ENCODE measurements at places on chromosomes 5 and 9.

GRCh38 chr5:109964136-109964535, 274.4 kb downstream of the MAN2A1 start:
- DNase-seq: no peak

DNA sequence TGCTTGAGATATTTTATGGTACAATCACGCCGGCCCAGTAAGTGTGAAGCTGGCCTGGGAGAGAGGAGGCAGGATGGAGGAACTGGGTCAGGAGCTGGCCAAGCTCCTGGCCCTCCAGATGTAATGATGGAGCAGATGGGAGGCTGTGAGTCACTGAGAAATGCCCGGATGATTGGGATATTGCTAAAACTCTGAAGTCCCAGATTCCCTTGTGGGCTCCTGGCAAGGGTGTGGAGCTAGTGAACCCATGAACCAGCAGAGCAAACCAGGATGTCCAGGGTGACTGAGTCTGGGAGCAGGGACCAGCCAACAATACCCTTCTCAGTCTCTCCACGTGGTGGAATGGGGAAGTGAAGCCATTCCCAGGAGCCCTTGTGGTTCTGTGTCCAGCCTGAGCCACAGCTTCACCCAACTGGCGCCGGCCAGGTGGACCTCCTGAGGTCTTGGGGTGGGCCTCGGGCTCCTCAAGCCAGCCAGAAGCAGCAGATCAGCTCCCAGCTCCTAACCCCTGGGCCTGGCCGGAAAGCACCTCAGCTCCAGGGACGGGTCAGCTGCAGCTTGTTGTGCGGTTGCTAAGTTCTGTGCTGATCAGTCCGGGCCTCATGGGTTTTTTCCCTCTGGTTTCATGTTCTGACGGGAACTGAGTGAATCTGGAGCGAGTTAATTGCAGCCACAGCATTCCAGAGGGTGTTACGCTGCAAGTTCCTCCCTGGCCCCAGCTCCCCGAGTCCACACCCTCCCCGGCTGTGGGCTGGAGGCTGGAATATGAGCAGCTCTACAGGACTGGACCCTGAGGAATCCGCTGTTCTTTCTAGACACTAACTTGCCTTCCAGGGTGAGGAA, 37.6 kb downstream of the DUSP1 start:
- DNase-seq: peak; percentile 63

DNA sequence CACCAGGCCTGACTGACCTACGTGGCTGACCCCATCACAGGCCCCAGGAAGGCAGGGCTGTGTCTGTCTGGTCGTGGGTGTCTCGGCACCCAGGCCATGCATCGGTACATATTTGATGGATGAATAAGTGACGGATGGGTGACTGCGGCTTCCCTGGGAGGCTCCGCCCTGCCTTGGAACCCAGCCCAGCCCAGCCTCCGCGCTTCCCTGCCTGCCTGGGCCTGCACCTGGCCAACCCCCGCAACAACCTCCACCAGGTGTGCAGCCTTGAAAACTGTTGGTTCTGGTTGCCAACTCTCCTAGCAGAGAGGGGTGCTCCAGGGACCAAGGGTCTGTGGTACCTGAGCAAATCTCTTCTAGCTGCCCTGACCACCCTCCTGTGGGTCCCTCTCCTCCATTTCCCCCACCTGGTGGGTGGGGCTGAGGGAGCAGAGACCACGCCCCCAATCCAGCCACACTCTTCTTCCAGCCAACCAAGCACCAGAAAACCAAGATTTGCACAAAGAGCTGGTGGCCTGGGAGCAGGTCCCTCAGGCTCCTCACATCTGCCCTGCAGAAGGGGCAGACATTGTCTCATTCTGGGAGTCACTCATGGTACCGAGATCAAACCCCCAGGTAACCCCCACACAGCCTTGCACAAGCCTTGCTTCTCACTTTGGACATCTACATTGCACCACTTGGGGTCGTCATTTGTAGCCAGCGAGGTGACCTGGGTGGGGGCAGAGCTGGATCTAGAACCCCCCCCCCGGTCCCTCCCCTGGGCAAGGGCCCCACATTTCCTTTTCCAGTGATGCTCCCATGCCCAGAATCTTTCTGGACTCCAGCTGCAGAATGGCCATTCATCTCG, 100.6 kb upstream of the IER5L start:
- peak; percentile 57 for DNase-seq

DNA sequence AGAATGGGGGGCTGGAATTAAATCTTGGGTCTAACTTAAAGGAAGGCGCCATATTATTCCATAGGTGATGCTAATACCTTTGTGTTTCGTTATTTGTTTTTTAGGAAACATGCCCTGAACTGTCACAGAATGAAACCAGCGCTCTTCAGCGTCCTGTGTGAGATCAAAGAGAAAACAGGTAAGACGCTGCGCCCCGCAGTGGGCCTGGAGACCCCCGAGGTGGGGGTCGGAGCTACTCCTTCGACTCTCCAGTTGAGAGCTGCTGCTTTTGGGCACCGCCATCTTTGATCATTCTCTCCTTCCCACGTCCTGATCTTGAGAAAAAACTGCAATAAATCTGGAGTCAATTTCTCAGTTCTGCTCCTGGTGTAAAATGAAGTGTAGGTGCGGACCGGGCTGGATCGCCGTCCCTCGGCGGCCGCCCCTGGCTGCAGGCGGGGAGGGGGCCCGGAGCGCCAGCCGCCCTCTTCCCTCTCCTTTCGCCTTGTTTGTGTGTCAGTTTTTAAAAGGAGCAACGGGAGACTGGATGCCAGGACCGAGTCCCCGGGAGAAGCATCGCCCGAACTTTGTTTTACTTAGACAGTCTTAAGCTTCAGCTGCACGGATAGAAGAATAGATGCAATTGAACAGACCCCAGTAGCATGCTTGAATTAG, 1.4 kb downstream of the PBX3 start:
- peak; percentile 75 for DNase-seq

DNA sequence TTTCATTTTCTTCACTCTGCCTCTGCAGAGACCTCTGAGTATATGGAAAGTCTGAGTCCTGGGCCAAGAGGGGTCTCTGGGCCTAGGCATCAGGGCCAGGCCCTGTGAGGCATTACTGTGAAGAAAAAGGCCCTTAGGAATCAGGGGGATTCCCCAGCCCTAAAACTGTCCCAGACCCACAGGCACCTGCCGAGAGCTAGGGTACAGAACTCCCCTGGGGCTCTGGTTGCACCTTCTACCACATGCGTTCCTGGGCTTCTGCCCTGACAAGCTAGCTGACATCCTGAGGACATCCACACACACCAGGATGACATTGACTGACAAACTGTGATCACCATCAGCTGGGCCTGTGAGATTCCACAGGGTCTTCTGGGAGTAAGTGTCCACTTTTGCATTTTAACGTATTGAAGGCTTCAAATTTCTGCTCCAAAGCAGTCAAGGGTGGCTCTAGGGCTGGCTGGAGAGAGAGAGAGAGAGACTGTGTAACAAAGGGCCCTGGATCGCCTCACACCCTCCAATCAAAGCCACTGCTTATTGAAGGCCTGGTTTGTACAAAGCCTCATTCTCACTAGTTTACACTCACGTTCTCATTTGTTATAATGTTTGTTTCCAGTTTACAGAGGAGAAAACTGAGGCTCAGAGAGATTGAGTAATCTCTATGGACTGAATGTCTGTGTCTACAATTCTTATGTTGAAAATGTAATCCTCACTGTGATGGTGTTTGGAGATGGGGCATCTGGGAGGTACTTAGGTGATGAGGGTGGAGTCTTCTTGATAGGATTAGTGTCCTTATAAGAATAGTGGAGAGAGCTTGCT, 45.1 kb downstream of the TGFBI start:
- DNase-seq: no peak

DNA sequence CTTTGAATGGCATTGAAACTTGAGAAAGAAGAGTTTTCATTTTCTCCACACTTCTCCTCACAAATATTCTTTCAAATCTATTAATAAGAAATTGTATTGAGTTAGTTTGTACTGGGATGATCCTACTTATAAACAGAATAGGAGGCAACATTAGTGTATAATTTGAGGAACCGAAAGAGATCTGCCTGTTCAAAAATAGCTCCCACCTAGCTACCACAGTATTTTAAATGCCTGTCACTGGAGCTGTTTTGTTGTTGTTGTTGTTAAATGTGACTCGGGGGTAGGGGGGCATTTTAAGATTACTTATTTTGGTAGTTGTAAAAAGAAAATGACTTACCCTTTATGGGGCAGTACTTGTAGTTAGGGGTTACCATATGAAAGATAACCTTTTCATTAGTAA, 20.1 kb upstream of the HAPLN1 start:
- no peak for DNase-seq

GRCh38 chr5:177378884-177379883, 5.0 kb upstream of the SLC34A1 start:
- no peak for DNase-seq

DNA sequence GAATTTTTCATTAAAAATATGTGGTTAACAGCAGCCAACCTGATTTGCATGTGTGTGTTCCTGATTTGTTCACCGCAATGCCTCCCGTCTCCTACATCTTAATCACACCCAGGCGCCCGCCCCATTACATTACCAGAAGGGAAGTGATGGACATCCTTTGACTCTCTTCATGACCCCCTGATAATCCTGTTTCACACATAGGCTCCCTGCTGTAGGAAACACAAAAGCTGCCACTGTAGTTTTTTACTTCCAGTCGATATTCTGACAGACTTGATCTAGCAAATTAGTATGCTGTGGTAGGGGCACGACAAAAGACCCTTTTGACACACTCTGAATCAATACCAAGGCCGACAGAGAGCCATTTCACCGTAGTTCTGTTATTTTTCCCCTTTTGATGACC, 287.8 kb upstream of the ISL1 start:
- no peak for DNase-seq

DNA sequence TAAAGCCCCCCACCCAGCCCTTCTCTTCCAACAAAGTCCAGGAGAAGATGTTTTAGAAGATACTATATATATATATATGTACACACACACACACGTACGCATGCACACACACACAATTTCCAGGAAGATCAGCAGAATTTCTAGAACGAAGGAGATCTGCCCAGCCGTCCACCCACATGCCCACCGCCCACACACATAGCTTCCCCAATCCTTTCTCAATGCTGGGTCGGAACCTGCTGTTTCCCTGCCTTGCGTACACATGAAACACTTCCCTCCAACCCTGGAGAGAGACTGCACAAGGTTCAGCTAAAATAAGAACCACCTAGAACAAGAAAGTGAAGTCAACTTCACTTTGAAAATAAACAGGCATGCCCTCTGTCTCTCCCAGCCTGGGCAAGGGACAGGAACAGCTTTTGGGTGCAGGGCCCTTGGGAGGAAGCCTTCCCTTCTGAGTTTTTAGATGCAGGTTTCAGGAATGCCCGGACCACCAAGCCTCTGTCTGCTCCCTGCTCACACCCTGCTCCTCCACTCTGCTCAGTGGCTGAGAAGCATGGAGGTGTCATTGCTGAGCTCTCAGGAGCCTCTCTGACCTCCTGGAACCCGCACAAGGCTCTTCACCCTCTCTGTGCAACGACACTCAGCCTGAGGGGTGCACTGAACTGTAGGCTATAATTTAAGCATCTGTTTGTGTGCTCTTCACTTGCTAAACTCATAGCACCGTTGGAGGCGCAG, 149.4 kb downstream of the C5orf15 start:
- DNase-seq: no peak

GRCh38 chr9:137470785-137471184, 11.7 kb upstream of the NSMF start:
- no peak for DNase-seq

DNA sequence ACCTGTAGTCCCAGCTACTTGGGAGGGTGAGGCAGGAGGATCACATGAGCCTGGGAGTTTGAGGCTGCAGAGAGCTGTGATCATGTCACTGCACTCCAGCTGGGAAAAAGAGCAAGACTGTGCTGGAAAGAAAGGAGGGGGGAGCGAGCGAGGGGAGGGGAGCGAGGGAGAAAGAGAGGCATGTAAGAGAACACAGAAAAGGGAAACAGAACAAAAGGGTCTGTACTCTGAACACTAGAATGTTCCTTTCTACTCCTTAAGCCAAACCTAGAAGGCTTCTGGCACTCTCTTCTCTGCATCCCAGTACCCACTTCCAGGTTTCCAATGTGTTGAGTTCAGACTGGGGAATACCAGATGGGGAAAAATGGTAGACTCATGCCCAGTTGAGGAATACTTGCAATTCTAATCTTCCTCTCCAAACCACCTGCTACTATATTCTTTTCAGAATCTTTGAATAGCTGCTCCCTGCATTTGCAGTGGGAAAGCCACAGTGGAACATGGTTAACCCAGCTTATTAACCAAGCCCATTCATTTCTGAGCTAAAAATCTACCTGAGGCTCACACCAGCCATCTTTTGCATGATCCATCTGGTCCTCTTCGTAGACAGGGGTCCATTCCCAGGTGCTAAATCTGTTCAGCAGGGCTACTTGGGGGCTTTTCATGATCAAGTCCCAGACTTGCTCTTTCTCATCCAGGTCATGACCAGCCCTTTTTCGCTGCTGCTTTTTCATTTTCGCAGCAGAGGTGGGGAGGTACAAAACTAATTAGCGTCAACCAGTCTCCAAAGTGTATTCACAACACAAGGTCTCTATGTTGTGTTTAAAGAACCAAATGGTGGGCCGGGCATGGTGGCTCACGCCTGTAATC, 34.9 kb downstream of the SEMA4D start:
- DNase-seq: no peak

DNA sequence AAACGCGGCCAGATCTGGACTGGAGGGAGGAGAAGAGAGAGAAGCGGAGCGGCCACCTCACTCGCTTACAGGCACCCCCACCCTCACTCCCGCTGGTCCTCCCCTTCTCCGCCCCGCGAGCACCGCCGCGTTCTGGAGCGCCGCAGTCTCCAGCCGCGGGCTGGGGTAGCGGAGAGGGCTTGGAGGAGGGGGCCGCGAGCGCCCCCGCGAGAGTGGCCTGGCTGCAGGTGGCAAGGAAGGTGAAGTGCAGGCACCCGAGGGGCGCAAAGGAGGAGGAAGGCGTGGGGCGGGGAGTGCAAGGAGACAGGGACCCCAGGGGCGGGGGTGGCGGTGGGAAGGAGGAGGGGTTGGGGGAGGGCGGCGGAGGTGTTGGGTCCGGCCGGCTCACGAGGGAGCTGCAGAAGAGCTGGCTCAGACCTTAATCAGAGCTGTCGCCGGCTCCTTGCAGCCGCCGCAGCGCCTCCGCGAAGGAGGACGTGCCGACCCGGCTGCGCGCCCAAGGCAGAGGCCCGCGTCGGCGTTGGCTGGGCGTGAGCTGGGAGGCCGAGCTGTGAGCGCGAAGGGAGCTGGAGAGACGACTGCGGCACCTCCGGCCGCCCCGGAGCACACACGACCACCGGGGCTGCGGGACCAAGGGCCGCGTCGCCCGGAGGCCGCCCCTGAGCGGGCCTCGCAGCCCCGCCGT, at the start of gene DMRT3:
Gene DMRT3 (plus strand): TSS at position 398 of the 685 bp plus-strand sequence. CDS start 347 bp downstream, outside the sequence.
- DNase-seq: no peak

- peak; percentile 49 for DNase-seq
Observed at GRCh38 chr9:134947265-134947955, 29.7 kb upstream of the FCN1 start.

DNA sequence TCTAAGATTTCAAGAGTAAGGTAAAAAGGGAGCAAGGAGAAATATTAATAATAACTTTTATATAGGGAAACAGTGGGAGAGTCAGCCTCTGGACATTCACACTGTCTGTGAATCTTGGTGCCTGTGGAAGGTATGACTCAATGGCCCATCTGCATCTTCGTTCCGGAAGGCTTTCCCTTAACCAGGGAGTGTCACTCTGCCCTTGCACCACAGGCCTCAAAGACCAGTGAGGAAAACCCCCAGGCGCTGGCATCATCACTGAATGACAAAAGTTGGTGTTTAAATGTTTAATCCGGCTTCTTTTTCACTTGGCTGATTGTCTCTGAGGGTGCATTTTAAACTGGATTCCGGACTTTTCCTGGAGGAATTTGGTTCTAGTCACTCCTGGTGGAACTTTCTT, 522.4 kb upstream of the TLE4 start:
- no peak for DNase-seq

GRCh38 chr5:5437227-5438172, 15.0 kb downstream of the ICE1 start:
- DNase-seq: no peak
